Stimulated activated CD4-positive, alpha-beta T cell treated with anti-CD3 and anti-CD28 coated beads, Interleukin-4, amount 100 ng/mL, for 24 hours (primary cell): ENCODE measurements at places on chromosomes 13 and 19.

GRCh38 chr13:51478418-51479198 lies 25.8 kb upstream of the INTS6 start:
- no peak for DNase-seq

DNA sequence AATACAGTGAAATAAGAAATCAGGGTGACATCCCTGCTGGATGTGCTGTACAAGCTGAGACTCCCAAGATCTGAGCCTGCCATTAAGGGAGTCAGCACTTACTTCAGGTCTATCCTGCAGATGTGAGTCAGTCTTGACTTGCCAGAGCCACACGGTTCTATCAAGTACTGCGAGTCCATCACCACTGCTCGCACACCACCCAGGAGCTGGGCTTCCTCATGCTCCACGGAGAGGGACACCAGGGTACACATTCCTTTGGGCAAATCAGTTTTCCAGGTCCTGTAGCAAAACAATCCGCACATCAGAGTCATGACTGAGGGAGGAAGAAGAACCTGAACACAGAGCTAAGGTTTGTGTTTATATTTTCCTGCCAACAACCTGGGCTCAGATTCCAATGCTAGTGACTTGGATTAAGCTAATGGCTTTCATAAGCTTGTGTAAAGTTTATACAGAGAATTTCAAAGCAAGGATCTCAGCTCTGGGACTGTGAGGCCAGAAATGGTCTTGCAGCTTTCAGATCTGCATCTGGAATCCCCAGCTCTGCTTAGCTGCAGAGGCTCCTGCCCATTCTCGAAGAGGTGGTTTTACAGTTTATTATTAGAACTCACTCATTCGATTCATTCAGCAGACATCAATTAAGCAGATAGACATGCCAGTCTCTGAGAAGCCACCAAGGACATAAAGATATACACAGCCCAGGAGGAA lies 90.6 kb downstream of the KL start:
- no peak for DNase-seq

- no peak for DNase-seq
Measured at GRCh38 chr19:45468803-45469131, 971 bp downstream of the FOSB start.

DNA sequence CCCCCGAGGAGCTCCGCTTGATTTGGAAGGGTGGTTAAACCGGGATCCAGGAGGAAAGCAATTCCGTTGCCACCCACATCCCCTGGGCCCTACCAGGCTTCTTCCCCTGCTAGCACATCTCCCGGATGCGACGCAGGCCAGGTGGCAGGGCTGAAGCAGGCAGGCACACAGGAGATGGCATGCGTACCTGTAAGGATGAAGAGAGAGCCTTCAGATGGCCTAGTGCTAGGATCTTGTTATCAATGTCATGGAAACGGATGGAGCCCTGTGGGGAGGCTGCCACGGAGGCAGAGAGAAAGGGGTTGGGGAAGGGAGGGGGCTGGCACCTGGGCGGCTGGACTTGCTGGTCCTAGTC lies 8.5 kb upstream of the SOX1 start:
- no peak for DNase-seq

DNA sequence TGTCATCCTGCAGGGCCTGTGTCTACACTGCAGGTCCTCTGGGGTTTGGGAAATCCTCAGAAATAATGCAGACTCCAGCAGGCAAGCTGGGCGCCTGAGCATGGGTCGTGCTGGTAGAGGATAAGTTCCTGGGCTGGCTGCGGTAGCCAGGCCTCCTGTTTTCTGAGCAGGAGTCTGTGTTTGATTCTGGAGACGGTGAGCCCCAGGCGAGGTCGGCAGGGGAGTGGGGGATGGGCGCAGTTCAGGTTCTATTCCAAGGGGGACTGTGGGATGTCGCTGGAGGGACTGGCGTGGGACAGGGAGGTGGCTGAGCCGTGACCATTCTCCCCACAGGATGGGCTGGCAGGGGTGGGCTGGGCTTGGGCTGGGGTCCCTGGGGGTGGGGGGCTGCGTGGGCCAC lies 154.7 kb downstream of the KDM4B start:
- no peak for DNase-seq

DNA sequence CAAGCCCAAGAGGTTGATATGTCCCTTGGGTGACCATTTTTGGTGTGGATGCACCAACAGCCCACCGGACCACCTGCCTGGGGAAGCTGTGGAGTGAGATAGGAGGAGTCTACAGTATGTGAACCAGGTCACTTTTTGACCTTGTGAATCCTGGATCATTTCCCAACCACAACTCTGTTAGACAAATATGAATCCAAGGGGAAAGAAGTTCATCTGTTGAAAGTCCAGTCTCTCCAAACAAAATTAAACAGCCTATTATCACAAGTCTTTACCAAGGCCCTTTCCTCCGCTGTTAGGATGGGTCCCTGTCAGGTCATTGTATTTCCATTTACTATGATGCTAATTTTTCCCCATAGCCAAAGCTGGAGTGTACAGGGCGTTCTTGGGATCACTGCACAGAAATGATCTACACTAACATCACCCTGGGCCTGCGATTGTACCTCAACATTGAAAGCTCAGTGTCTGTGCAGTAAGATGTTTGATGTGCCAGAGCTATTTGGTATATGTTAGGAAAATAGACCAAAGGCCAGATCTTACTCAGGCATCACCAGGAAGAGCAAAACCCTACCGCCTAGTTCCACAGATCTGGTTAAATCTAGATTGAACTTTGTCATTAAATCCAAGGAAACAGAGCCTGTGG lies 117.1 kb downstream of the STARD13 start:
- no peak for DNase-seq

DNA sequence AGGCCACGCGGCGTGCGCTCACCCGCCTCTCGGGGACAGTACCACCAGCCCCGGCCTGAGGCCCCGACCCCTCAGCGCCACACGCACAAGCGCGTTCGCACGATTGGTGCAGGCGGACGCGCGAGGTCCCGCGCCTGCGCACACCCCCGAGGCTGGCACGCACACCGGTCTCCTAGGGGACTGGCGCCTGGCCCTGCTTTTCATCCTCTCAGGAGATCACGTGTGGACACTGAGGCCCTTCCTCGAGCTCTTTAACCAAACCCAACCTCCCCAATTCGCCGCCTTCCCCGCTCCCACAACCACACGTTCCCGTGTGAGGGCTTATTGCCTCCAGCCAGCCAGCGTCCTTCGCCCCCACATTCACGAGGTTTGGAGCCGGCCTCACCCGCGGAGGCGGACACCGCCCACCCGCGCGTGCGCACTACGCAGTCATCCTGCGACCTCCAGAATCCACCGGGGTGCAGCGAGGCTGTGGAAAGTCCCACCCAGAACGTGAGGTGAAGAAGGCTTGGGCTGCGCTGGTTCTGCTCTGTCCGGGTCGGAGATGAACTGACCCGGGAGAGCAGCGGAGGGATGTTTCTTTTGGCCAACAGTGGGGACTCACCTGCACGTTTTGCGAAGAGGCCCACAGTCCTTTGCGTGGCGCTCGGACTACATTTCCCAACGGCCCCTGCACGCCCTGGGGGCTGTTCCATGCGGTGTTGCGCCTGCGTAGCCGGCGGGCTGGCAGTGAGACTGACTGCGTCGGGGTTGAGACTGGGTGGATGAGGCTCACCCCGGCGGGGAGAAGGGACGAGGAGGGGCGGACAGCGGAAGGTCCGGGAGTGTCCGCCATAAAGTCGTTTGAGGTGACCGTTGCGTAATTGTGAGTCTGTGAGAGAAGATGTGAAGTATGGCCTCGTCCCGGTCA lies 539 bp upstream of the ZNF667 start:
- DNase-seq, result peak; percentile 39

DNA sequence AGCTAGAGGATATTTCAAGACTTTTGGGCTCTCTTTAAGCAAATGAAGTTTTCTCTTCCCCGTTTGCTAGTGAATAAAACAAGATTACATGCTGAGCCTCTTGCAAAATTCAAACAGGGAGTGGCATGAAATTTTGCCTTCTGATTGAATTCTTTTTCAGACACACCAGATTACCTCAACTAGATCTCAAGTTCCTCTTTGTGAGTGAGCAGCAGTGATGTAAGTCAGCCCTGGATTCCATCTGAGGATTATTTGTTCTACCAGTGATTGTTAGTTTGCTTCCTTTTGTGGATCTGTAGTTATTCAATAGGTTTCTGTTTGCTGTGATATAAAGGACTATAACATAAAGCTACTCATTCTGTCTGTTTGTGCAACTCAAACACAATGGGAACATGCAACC lies 407.7 kb downstream of the LMO7 start:
- DNase-seq, result no peak

GRCh38 chr19:20482721-20483120 lies 82.9 kb downstream of the ZNF737 start:
- no peak for DNase-seq

DNA sequence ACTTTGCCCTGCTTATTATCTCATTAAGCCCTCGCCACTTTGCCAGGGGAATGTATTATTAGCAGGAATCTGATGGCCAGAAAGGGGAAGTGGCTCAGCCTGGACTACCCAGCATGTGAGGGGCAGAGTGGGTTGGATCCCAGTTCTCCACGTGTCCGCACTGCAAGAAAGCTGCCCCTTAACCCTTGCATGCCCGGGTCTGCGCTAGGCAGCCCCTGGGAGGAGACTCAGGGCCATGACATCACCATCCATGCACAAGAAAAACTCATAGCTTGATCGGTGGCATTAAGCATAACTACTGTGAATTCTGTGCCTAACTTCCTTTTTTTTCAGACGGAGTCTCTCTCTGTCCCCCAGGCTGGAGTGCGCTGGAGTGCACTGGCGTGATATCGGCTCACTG lies 8.9 kb downstream of the CACNG8 start:
- no peak for DNase-seq

GRCh38 chr19:7007859-7008258 lies 13.4 kb downstream of the MBD3L2B start:
- no peak for DNase-seq

DNA sequence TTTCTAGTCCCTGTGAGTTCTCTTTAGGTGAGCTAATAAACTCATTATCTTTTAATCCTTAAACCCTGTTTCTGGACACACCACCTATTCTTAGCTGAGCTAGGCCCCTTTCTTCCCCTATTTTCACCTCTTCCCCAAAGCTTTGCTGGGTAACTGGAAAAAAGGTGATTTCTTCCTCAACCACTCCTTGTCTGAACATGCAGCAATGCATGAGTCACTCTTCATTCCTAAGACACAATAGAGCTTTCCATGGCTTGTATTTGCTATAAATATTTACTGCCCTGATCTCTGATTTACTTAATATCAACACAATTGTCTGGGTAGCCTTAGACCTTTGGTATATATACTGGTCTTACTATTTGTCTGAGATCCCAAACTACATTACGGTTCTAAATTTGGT lies 370.9 kb downstream of the KLF5 start:
- DNase-seq, result no peak

- peak; percentile 68 for DNase-seq
Measured at GRCh38 chr13:30159446-30159839, 147.9 kb downstream of the KATNAL1 start.

DNA sequence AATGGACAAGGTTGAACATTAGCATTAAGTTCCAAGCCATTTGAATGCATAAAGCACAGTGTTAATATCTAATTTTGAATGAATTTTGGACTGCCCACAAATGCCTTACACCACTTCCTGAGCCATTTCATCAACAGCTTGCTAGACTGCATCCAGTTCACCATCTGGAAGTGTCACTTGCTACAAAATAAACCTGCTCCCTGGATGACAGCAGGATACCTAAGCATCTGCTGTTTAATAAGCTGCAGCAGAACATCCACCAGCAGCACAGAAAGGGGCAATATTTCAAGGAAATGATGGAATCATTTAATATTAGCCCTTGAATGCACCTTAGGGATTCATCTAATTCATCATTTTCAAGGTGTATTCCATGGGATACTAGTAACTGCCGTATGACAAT lies 76.6 kb upstream of the PCDH9 start:
- DNase-seq, result no peak

DNA sequence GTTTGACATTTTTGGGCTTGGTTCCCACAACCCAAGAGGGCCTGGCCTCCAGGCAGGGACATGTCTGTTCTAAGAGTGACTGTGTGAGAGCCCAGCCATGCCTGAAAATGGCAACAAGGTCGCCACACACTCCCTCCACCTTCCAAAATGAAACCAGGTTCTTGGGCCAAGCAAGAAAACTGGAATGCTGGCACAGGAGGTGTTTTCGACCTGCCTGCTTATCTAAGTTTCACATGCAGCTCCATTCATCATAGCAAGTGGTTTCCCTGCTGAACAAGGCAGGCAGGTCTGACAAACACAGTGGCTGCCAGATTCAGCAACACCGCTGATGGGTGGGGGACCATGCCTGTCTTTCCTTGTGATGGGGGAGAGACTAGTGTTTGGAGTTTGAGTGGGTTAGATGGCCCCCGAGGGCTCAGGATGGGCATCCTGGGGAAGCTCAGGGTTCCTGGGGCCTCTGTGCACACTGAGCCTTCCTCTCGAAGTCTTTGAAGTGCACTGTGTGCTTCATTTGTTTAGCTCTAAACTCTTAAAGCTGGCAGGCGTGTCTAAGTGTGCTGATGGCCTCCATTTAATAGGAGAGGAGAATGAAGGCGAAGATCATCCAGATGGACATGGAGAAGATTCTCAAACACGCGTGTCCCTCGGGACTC lies 17.9 kb upstream of the GAS6 start:
- DNase-seq, result no peak

DNA sequence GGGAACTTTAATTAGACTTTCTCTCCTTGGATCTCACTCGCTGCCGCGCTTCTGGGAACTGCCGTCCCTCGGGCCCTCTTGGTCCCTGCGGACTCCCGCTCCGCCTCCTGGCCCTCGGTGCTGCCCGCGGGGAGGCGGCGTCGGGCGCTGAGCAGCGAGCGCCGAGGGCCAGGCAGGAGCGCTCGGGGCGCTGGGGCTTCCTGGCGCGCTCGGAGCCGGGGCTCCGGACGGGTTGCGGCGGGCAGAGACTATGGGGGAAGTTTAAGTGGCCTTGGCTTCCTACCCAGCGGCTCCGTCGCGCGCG lies 704 bp downstream of the CHST8 start:
- DNase-seq, result no peak

GRCh38 chr13:83883061-83883523 lies 818 bp upstream of the SLITRK1 start:
- DNase-seq, result no peak

DNA sequence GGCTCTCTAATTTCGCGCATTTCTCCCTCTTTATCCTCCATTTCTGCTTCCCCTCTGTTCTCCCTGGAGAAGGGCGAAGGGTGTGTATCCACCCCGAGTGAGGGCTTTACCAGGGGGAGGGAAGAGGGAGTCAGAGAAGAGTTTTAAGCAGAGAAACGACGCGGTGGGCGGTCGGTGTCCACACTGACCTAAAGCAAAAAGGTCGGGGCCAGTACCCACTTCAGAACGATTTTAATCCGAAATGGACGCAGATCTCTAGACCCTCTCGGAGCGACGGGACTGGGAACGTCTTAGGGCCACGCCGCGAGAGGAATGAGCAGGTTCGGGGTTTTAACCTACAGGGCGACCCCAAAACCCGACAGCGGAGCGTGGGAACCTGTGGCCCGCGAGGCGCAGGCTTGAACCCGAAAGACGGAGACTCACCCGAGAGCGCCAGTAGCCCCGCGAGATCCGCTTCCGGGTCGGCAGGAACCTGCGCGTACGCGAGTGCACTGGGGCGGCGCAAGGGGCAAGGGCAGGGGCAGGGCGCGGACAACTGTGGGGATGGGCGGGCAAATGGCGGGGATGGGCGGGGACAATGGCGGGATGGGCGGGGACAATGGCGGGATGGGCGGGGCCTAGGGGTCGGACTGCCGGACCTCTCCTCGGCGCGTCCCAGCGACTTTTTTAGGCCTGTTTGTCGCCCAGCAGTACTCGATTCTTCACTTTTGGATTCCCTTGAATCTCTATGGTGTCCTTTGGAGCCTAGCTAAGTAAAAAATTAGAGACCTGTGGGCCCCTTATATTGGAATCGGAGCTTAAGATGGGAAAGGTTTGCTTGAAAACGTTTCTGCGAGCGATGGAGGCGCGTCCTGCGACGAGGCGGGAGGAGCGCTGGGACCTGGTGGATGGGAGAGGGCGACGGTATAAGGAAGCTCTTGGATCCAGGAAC lies at the start of gene ZNF677:
Gene ZNF677, minus strand, starts transcription at position 463 of the 931 bp plus-strand sequence. CDS start 3,323 bp downstream, outside the sequence.
- DNase-seq, result peak; percentile 85
